ENCODE measurements at places on chromosomes 6 and 20. TPM values are rescaled to one million over a fixed set of nuclear protein-coding genes. Genes with fewer than 3 reads are reported as not detected.

The ADGRG6 gene
- total RNA-seq: 22.5 TPM

The CENPB gene
- total RNA-seq: 72.2 TPM

The FABP7 gene
- total RNA-seq: not detected

The AGER gene
- total RNA-seq: 0.28 TPM

The SMPDL3A gene
- total RNA-seq: 9.7 TPM

The TP53TG5 gene
- not detected for total RNA-seq

All from IMR-90 (cell line).